ENCODE measurements at places on chromosomes 7 and 10.

GRCh38 chr10:121240011-121240410, 358.2 kb downstream of the FGFR2 start:
- DNase-seq: no peak

DNA sequence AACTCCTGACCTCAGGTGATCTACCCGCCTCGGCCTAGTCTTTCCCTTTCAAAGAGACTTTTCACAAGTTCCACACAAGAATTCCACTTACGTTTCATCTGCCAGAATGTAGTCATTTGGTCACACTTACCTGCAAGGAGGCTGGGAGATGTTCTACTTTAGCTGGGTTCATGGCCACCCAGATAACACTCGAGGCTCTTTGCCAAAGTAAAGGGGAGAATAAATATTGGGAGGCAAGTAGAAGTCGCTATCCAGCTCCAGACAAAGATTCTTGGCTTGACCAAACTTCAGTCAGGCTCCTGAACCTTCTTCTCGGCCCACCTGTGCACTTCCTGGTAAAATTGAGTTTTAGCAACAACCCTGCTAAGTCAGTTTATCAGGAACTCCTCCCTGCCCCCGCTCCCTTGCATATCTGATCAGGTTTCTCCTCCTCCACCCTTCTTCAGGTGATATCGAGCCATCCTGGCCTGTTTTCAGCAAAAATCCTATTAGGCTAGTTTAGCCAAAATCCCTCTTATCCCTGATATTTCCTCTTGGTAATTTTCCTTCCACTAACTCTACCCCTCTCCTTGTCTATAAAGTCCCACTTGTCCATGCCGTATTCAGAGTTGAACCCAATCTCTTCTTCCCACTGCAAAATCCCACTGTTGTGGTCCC, 25.1 kb upstream of the SAMD8 start:
- no peak for DNase-seq

GRCh38 chr10:1107679-1108078, 51.5 kb downstream of the WDR37 start:
- DNase-seq: no peak

- DNase-seq: no peak
These were observed 69.8 kb upstream of the DRGX start for GRCh38 chr10:49465736-49466135.

DNA sequence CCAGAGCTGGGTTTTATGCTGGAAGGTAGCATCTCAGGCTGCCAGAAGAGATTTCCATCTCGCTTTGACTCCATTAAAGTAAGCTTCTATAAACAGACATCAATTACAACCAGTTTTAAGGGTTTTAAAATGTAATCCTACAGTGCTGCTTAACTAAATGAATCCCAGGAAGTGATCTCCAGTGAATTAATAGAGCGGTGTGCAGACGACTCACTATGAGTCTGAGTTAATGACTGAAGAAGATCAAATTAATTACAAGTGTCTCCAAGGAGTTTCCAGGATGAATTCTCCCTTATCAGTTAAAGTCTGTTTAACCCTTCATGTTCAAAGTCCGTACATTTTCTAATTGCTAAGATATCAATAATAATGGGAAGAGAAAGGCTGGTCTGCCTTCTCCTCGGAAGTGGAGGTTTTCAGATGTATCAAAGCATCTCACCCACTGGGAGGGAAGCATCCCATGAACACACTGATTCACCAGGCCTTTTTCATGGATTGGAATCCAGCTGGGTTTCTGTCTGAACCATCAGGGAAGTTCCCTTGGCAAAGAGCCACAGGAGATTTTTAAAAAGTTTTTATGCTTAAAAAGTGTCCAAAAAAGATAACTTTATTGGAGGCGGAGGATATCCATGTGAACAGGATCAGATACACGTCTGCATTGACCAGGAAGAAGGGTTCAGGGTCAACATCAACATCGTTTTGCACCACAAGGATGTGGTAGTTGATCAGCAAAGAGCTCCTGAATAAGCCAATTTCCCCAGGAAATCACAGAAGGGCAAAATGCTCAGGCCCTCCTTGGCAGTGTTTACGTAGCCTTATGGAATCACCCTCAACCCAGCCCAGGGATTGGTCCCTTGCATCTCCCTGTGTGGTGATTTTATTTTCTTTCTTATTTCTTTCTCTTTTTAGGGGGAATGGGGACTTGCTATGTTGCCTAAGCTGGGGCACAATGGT, 288.2 kb downstream of the POU6F2 start:
- DNase-seq: no peak

Measured in stimulated activated CD4-positive, alpha-beta T cell treated with anti-CD3 and anti-CD28 coated beads, Interleukin-12 subunit alpha, Interleukin-12 subunit beta, amount 100 ng/mL, for 48 hours (primary cell).